Activated CD4-positive, CD25-positive, alpha-beta regulatory T cell treated with anti-CD3 and anti-CD28 coated beads, Interleukin-2, amount 50 U/mL, for 72 hours (primary cell): ENCODE measurements at places on chromosomes 7 and 10.

- DNase-seq: no peak
These were observed at the start of gene GNG11 for GRCh38 chr7:93921607-93922566. Gene GNG11, plus strand, starts transcription at chr7:93921735. Its CDS starts 403 bp downstream, at chr7:93922138.

DNA sequence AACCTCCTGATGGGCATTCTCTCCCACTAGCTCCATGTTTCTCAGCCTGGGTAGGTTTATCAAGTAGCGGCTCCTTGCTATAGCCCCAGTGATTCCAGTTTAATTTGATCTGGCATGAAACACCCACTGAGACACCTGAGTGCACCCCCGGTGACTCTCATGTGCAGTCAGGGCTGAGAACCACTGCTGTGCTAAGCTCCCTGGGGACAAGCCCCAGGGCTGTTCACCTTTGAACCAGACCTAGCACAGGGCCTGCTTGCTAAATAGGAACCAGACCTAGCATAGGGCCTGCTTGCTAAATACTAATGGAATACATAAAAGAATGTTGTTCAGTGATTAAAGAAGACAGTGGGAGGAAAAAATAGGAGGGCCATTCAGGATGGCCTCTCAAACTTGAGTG is 167.6 kb downstream of the JAZF1 start:
- DNase-seq: no peak

DNA sequence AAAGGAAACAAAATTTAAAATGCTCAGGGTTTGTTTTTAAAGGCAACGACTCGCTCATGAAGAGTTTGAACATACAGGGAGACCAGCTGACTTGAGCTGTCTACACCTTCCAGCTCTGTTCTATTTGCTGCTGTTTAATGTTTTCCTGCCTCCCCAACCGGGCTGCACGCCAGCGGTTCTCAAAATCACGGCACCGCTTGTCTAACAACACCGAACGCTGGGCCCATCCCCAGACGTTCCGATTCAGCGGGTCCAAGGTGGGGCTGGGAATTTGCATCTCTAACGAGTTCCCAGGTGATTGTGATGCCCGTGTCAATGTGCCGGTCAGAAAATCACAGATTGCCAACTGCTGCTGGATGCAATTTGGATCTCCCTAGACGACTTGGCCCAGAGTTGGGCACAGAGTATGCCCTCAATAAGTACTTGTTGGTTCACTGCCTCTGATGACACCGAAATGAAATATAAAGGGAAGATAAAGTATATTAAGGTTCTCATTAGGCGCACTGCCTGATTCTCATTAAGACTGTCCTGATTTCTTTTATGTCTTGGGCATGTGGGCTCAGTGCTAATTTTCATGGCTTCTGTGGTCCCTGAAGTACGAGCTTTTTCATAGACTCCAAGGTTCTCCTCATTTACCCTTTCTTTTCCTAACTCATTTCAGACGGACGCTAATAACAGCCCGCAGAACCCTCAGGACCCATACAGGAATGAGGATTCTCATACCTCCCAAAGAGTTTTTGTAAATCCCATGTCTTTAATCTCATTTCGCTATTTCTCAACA is 28.5 kb downstream of the CELF2 start:
- no peak for DNase-seq

DNA sequence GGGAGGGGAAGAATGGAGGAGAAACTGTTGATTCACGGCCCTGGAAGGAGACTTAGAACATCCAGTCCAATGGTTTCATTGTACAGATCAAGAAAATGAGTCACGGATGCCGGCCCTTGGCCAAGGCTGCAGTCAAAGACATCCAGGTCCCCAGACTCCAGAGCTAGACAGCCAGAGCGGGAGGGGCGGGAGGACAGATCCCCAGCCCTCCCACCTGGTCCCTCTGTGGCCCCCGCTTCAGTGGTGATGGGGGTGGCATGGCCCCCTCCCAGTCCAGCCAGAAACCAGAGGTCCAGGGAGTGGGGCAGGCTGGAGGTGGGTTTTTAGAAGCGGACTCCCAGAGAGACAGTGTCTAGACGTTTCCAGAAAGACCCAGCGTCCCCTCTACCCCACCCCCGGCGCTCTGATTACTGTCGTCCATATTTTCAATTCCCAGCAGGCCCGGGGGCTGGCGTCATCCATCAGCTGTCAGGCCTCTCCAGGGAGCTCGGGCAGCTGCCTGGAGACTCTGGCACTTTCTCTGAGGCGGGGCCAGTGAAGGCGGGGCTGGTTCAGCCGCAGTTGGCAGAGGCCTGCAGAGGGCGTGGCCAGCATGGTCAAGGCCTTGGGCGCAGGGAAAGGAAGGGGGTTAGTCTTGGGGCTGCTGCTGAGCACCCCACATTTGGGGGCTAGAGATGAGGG is 8.0 kb upstream of the HSPB1 start:
- DNase-seq: no peak

- DNase-seq: no peak
These were observed 12.2 kb upstream of the KLRG2 start for GRCh38 chr7:139495580-139496125.

DNA sequence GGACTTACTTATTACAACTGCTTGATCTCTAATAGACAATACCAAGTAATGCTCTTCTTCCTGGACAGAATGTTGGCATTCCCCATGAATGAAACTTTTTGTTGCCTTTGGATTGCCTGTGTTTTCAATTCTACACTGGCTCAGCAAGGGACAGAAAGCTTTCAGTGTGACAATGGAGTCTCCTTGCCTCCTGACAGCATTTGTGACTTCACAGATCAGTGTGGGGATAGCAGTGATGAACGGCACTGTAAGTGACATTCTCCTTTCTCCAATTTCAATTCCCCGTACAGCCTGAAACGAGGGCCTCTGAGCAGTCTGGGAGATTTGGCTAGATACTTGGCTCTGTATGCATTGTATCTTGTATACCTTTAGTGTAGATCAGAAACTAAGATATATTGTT is 290 bp downstream of the MALRD1 start:
- no peak for DNase-seq

DNA sequence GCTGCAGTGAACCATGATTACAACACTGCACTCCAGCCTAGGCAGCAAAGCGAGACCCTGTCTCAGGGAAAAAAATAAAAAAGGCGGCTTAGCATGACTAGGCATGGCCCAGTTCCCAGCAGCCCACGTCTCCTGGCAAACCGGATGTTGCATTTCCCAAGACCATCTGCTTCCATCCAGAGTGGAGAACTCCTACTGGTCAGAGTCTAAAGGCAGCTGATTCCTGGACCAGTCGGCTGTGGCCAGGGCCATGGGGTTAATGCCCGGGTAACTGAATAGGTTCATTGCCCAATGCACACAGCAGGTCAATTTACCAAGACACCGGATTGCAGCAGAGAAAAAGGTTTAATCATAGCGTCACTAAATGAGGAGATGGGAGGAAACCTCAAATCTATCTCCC is 133.1 kb downstream of the MYL10 start:
- no peak for DNase-seq

DNA sequence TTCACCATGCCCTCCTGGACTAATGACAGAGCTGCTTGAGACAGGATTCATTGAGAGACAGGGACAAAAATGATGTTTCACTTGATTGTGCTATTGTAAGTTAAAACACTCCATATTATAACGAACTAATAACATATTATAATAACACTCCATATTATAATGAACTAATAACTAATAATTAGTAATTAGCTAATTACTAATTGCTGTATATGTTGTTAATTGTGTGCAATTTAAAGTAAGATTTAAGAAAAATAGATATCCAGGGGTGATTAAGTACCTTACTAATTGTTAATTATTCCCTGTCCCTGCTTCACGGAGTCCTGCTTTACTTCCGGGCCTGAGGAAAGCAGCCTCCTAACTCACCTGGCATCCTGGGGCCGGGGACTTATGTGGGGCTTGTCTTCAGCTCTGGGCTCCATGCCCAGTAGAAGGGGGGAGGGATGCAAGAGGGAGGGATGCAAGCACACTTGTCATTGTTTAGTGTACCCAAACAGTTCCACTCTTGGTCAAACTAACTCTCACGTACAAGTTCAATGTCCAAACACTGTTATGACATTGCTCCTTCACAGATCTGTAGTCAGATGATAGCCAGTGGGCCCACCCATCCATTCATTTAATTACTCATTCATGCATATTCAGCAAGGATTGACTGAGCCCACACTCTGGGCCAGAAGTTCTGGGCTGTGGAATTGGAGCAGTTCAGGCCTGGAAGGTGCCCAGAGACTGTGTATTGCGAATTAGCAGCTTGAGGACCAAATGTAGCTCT is 53.8 kb downstream of the COL13A1 start:
- no peak for DNase-seq

DNA sequence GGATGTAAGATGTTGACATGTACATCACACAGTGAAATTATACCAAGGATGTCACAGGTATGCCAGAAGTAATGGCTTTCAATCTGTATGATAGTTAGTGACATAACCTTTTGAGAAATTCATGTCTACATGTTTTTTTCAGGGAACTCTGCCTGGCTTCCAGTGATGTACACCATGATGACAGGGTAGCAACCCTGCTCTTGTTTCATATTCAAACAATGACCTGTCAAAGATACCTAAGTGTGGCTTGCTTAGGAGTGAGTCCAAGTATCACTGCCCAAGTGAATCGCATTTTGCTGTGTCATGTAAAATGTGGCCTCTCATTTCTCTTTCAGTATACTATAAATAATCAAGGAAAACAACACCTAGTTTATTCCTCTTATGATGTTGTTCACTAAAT is 205.8 kb upstream of the DKK1 start:
- DNase-seq: no peak

DNA sequence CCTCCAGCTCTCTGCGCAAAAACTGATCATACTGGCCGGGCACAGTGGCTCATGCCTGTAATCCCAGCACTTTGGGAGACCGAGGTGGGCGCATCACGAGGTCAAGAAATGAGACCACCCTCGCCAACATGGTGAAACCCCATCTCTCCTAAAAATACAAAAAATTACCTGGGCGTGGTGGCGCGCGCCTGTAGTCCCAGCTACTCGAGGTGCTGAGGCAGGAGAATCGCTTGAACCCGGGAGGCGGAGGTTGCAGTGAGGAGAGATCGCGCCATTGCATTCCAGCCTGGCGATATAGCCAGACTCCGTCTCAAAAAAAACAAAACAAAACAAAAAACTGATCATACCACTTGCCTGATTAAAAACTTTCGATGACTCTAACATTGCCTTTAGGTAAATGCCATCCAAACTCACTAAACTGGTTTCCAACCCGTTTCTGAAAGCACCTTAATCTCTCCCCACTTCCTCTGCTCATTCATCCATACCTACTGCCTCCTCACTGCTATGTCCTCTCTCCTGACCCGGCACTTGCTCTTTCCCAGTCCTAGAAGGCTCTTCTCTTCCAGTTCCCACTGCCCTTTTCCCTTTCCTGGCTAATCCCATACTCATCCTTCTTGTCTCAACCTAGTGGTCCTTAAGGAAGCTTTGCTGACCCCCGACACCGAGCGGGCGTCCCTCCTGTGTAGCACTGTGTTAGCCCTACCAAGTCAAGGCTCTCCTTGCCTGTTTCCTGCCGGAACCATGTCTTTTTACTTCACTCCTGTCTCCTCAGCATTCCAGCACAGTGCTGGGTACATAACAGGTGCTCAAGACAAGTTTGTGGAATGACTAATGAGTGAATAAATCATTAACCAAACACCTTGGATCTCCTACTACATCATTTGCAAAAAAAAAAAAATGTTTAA is 686 bp upstream of the MIOS start:
- no peak for DNase-seq

- no peak for DNase-seq
These were observed 138.7 kb downstream of the C10orf105 start for GRCh38 chr10:71580926-71581325.

- DNase-seq: no peak
These were observed 184.7 kb downstream of the DGKB start for GRCh38 chr7:14717816-14718215.

DNA sequence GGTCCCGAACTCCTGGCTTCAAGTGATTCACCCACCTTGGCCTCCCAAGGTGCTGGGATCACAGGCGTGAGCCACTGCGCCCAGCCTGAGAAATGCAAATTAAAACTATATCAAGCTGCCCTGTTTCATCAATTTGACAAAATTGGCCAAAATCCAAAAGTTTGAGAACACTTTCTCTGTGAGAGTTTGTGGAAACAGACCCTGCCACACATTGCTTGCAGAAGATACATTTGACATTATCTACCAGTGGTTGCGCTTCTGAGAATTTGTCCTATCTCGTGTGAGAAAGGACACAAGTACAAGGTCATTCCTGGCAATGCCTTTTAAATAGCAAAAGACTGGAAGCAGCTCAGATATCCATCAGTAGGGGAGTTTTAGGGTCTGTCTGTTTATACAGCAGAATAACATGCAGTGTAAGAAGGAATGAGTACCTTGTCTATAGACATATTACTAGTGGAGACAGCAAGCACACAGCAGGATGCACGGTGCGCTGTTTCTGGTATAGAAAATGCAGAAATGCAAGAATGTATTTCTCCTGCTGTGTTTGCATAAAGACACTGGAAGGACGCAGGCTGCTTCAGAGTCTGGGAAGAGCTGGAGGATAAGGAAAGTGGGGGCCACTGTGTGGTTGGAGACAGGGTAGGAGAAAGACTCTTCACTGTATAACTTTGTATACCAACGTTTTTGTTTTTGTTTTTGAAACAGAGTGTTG is 4.3 kb downstream of the LHPP start:
- DNase-seq: no peak

DNA sequence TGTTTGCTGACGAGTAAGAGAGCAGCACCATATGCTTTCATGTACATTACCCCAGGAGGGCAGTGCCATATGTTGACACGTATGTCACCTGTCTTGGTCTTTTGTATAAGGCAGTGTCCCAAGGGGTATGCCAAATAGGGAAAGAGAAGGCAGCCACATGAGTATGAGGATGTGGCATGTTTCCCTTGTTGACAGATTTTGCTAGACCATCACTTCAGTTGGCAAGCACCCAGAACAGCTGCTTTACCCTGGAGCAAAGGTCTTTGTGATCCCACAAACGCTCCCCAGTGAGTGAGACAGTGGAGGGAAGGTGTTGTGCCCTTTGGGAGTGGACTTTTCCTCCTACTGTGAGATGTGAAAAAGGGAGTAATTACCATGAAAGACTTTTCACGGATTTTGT is 350.1 kb downstream of the ETV1 start:
- DNase-seq: no peak

DNA sequence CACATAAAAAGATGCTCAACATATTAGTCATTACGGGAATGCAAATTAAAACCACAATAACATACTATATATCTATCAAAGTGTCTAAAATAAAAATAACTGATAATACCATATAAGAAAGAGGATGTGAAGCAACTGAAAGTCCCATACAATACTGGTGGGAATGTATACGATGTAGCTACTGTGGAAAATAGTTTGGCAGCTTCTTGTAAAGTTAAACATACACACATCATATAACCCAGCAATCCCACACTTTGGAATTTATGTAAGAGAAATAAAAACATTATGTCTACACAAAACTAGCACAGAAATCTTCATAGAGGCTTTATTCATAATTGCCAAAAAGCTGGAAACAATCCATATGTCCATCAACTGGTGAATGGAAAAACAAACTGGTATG is 10.5 kb upstream of the COMMD3 start:
- no peak for DNase-seq

- no peak for DNase-seq
These were observed 14.8 kb upstream of the ZC3HAV1 start for GRCh38 chr7:139124084-139124914.

DNA sequence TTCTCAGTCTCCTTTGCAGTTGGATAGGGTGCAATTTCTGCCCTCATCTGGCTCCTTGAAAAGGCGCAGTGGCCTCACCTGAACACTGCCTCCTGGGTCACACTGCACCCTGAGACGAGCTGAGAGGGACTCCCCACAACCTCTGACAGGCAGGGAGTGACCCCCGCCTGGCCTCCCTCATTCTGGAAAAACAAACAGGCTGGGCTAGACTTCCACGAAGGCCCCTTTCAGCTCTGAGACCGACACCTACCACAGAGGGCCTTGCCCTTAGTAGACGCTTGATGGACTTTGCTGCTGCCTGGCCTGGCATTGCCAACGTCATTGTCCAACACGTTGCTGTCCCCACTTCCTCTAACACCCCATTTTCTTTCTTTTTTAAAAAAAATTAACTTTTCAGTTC is 8.6 kb downstream of the FAM241B start:
- DNase-seq: no peak
